ENCODE measurements at places on chromosomes 16 and 17. TPM values are rescaled to one million over a fixed set of nuclear protein-coding genes. Genes with fewer than 3 reads are reported as not detected.

DNA sequence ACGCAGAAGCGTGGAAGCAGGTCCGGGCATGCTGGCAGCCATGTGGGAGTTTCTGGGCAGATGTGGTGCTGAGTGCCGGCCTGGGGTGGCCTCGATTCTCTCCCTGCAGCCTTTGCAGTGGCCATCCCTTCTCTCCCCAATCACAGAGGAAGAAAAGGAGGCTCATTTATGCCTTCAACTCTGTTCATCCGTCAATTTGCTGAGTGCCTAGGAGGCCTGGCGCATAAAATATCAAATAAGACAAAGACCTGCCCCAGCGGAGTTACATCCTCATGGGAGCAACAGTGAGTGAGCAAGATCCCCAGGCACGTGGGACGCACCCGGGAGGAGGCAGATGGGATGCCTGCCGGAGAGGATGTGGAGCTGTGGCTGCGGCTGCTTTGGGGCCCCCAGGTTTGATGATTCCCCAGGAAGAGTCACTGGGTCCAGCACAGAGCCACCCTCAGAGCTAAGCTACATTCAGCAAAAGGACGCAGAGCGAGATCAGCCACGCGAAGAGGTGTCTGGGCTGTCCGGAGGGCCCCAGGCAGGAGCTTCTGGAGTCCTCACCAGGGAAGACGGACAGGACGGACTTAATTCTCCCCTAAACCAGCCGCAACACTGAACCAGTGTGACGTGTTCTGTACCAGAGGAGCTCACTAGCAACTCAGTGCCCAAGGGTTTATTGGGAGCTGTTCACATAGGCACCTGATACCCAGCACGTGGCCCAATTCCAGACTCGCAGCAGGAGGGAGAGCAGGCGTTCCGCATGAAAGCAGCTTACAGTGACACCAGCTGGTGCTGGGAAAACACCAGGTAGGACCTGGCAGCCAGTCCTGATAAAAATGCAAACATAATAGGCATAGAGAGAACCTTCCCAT, 11.3 kb downstream of the CA5A start:
- no peak for DNase-seq

DNA sequence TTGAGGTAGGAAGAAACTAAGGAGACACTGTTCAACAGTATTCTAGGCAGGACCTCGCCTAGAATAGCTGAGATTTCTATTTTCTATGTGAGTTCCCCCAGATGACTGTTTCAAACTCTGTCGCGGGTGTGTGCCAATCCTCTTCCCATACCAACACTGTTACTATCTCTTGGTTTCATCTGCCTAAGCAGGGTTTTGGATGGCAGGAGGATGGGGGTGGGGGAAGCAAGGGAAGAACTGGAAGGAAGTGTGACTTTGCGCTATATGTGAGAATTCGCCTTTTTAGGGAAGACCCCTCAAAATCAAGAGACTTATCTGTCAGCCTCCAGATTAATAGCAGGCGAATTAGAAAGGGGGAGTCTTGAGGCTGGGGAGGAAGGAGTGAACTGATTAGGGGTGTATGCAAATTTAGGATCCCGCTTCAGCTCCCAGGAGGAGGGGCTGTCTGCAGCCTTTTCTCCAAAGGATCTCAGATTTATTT, 521 bp upstream of the G6PC3 start:
- no peak for DNase-seq

DNA sequence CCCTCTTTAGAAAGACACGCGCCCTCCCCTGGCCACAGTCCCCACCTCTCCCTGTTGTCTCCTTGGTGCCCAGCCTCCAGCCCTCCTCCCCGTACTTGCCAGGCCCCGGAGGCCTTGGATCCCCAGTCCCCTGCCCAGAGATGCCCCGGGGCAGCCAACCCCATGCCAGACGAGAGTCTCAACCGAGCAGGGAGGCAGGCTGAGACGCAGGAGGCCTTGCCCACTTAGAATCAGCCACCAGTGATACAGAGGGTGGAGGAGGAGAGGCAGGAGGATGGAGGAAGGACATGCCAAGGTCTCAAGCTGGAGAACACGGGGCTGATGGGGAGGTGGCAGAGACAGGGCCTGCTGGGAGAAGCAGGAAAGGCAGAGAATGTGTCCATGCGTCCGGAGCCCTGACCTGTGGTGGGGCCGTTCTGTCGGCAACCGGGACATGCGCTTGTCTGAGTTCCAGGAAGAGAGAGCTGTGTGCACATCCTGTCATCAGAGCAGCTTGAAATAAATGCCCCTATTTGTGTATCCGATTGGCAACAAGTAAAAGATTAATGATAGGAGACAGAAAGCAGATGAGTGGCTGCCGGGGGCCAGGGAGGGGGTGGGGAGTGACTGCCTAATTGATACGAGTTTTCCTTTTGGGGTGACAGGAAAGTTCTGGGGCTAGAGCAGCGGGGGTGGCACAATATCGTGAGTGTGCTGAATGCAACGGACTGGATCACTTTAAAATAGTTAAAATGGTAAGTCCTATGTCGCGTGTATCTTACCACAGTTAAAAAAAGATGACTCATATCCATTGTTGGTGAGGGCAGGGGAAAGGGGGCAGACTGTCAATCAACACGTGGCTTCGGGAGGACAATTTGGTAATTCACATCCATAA, 44.7 kb upstream of the MEAK7 start:
- DNase-seq: peak; percentile 73

DNA sequence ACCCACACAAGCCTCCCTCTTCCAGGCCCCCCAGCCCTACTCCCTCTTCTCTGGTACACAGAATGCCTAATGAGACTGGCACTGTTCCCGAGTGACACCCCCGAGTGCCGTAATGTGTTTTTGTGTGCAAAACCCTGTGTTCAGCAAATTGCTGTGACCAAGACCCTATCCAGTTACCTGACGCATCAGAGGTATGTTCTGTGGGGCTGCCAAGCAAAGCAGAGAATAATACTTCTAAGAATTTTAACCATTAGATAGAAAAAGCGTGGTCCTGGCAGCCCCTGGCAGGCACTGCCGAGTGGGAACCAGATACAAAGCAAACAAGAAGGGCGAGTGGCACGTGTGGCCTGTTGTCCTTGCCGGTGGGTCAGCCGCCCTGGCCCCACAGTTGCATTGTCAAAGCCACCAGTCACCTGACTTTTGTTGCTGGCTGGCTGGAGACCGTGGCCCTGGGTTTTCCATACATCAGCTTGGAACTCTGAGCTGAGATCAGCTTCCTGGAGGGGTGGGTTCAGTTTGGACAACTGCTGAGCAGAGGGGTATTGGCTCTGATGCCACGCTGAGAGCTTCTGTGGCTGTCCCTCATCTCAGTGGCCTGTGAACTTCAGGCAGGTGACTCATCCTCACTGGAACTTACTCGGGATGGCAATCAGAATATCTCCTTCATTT, 69.1 kb upstream of the BRD7 start:
- no peak for DNase-seq

Gene CSF3
- polyA plus RNA-seq: not detected

Gene CEP95
- 18.5 TPM for polyA plus RNA-seq

Measured in CD4-positive, alpha-beta memory T cell (primary cell).